ENCODE measurements at places on chromosomes 1 and 21.

GRCh38 chr1:37478451-37478881 lies 4.1 kb downstream of the ZC3H12A start:
- DNase-seq: no peak

- no peak for DNase-seq
These were observed 12.0 kb downstream of the SLC35D1 start for GRCh38 chr1:67041841-67042503.

- no peak for DNase-seq
These were observed 1.3 kb upstream of the SLC50A1 start for GRCh38 chr1:155134322-155134721.

GRCh38 chr1:165695031-165695430 lies 3.3 kb downstream of the ALDH9A1 start:
- DNase-seq: peak; percentile 64

- no peak for DNase-seq
These were observed 14.4 kb downstream of the UROD start for GRCh38 chr1:45026446-45026845.

Measured in NCI-H446 (cell line).